Glomerular endothelial cell (primary cell): ENCODE measurements at places on chromosomes 16 and 17. TPM values are rescaled to one million over a fixed set of nuclear protein-coding genes. Genes with fewer than 3 reads are reported as not detected.

DNA sequence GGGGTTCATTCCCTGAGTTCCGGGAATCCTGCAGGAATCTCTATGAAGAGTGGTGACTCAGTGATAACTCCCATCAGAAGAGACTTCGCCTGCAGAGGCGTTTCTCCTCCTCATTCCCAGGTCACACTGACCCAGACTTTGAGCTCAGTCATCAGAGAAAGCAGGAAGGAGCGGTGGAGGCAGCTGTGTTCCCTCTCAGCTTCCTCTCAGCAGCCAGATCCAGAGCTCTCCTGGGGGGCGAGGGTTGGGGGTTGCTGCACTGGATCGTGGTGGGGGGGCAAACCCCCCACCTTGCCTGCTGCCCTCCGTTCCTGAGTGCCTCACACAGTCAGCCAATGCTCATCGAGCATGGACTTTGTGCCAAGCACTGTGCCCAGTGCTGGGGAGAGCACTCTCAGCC, 271.2 kb downstream of the CBLN1 start:
- DNase-seq: no peak

- DNase-seq: no peak
These were observed 22.6 kb downstream of the SLC5A10 start for GRCh38 chr17:18974407-18975149.

DNA sequence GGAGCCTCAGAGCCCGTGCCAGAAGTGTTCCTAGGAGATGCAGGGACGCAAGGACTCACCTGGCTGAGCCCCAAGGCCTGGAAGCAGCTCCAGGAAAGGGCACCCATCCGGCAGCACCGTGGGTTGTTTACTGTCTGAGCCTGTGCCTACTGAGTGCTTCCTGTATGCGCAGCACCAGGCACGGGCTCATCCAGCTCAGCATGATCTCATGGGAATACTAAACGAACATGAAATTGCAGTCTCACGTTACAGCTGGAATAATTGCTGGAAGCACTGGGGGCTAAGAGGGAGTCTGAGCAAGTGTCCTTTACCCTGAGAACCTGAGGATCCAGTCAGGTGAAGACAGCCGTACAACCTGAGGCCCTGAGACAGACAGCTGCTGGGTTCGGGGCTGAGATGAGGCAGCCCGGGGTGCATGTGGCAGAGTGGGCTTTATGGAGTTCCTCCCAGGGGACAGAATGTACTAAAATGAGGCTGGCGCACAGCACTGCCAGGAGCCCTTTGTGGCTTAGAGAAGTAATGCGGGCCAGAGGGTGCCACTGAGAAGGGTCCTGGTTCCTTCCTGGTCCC, 5.4 kb downstream of the CTRL start:
- DNase-seq: peak; percentile 39

DNA sequence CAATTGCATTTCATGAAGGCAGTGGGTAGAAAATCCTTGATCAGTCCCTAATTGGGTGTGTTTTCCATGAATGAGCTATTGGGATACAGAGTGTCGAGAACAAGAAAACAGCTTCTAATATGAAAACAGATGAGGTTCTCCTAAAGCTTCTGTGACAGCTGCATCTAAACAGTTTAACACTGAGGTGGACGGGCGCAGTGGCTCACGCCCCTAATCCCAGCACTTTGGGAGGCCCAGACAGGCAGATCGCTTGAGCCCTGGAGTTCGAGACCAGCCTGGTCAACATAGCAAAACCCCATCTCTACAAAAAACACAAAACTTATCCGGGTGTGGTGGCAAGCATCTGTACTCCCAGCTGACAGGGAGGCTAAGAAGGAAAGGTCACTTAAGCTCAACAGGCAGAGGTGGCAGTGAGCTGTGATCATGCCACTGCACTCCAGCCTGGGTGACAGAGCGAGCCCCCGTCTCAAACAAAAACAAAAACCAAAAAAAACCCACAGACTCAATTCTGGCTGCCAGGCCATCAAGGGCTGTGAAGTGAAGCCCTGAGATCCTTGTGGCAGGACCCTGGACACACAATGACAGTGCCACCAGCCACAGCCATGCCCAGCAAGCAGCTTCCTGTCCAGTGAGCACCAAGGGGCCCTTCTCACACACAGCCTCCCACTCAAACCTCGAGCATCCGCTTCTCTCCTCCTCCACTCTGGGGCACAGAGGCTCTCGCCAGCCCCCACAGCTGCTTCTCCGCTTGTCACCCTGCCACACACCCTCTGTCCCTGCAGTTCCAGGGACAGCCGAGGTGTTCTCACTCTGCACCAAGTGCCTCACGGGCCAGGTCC, 44.0 kb downstream of the ANKRD11 start:
- no peak for DNase-seq

PIGL gene
- 18.9 and 35.4 TPM in 2 replicates for total RNA-seq

GRCh38 chr17:68400404-68400735, 56.9 kb downstream of the WIPI1 start:
- no peak for DNase-seq

DNA sequence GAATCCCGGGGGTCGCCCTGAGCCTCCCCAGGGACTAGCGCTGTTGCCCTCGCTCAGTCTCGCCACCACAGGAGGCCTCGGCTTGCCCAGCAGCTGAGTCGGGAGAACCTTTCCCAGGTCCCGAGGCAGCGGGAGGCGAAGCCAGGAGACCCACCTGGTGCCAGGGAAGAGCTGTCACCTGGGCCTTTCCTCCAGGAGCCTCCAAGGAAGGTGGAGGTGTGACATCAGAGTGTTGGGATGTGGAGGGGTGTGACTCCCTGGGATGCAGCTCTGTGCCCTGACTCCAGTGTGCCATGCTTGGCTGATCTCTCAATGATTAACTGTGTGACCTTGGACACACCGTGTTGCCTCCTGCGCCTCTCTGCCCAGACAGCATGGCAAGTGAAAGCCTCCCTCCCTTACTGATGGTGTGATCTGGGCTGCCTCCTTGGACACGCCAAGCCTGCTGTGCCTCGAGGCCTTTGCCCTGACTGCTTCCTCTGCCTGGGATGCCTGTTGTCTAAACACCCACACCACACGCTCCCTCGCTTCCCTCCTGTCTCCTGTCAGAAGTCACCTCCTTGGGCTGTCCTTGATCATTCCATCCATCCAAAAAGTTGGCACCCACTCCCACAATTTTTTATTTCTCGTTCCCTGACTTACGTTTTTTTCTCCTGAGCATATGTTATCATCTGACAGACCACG, 88.0 kb downstream of the CMIP start:
- no peak for DNase-seq

C1QTNF8 gene
- total RNA-seq: not detected in 2 replicates
